Suppressor macrophage (primary cell): ENCODE measurements at places on chromosomes 4 and X.
A peak's percentile ranks its signal among the peaks of the same experiment; 100 is the strongest.

GRCh38 chr4:153974452-153974851 lies 185.6 kb upstream of the SFRP2 start:
- DNase-seq, result no peak

DNA sequence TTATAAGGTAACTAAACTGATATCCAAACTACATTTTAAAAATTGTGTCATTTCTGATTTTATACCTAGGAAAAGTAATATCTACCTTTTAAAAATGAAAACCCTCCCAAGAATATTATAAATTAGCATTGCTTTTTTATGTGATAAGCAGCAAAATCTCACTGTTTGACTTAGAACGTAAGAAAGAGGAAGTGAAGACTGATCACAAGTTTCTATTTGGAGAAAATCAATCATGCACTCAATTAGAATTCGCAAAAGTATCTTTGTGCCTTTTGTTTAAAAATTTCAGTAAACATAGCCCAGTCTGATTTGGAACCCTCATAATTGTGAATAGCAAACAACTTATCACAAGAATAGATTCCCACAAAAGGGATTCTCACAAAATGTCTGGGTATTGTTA lies 142.7 kb downstream of the TENM3 start:
- DNase-seq, result no peak

GRCh38 chr4:139171876-139172691 lies 4.9 kb downstream of the ELF2 start:
- no peak for DNase-seq

- peak; percentile 10 for DNase-seq
Observed at GRCh38 chr4:90209922-90210321, 82.7 kb downstream of the CCSER1 start.
